ENCODE measurements at places on chromosomes 2 and 18.

DNA sequence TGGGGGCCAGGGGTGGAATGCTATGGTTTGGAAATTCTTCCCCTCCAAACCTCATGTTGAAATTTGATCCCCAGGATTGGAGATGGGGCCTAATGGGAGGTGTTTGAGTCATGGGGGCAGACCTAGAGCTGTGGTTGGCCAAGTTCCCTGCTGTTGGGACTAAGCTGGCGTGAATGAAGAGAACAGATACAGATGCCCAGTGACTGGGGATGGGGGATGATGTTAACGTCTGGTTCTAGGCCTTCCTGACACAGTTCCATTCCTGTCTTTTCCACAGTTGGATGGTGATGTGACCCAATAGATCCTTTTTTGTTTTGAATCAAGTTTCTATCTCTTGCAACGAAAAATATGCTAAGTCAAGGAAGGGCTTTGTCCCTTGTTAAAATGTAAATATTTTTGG lies 23.7 kb downstream of the KLHL23 start:
- DNase-seq: no peak

DNA sequence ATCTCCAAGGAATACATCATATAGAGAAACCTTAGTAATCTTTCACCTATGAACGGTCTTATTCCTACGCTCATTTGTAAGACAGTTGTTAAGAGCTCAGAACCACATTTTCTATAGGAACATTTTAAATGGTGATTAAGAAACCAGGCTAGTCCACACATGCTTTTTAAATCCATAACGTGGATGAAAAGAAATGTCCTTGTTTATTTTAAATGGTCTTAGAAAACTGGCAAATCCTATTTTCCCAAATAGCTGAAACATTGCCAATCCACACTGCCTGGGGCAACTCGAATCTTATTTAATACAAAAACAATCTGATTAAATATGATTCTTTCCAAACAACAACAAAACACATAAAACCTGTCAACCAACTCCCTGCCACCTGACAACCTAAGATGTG lies 23.7 kb downstream of the METTL8 start:
- no peak for DNase-seq

DNA sequence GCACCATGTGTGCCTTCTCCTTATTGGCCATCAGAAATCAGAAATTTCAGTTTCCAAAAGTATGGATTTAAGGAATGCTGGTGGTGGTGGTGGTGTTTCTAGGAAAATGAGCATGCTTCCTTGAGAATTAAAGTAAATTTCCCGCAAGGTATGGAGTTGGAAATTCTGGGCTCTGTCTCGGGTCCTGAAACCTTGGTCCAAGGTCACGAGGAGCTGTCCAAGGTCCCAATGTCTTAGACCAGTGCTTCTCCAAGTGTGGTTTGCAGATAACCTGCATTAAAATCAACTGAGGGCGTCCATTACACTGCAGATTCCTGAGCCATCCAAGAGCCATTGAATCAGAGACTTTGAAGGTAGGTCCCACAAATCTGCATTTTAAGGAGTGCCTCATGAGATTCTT lies 210.9 kb upstream of the PKDCC start:
- DNase-seq: peak; percentile 34

- no peak for DNase-seq
Measured at GRCh38 chr2:32904074-32904473, 42.7 kb upstream of the LTBP1 start.

DNA sequence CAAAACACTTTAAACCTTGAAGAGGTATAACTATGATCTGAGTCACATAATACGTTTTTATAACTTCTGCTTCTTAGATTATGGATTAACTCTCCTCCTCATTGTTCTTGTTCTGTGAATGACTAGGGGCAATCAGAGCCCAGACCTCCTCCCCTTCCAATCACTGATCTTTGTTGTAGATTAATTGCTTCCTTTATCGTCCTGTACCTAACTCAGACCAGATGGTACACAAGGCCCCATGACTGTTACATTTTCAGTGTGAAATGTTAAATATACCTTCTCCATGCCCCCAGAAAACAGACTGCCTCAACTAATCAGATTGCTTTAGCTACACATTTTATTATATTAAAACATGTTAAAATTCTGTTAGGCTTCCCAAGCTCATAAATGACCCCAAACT lies 211.7 kb downstream of the RNF152 start:
- no peak for DNase-seq

DNA sequence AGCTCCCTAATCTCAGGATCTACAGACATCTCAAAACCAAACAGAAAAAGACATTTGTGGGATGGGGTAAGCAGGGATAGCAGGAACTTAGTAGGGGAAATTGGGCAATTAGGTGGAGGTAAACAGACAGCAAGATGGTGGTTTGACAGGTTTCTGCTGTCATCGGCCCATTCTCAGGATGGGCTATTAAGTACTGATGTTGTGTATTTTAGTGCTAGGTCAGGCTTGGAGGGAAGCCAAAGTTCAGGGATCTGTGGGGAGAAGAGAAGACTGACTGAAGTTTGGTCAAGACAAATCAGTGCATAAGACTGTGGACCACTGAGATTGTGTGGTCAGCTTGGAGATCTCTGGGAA lies 96.8 kb upstream of the THUMPD2 start:
- no peak for DNase-seq

DNA sequence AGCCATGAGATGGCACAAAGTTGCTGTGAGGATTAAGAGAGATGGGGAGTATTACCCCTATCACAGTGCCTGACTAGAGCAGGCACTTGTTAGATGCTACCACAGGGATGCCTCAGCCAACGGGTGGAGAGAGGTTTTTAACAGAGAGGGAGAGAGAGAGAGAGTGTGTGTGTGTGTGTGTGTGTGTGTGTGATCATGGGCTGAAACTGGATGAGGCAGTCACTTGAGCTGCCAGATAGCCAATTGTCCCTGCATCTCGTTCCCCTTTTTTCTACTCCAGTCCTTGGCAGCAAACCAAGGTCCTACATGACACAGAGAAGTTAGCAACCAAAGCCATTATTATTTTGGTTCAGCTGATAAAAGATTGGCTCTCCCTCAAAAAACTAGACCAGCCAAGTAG lies 3.0 kb downstream of the CD8A start:
- no peak for DNase-seq

GRCh38 chr2:24272907-24273306 lies 87.4 kb downstream of the ITSN2 start:
- no peak for DNase-seq

- no peak for DNase-seq
Measured at GRCh38 chr2:98852932-98853331, 83.1 kb downstream of the CRACDL start.

- DNase-seq: no peak
Measured at GRCh38 chr2:68388772-68389171, 23.7 kb downstream of the PLEK start.

DNA sequence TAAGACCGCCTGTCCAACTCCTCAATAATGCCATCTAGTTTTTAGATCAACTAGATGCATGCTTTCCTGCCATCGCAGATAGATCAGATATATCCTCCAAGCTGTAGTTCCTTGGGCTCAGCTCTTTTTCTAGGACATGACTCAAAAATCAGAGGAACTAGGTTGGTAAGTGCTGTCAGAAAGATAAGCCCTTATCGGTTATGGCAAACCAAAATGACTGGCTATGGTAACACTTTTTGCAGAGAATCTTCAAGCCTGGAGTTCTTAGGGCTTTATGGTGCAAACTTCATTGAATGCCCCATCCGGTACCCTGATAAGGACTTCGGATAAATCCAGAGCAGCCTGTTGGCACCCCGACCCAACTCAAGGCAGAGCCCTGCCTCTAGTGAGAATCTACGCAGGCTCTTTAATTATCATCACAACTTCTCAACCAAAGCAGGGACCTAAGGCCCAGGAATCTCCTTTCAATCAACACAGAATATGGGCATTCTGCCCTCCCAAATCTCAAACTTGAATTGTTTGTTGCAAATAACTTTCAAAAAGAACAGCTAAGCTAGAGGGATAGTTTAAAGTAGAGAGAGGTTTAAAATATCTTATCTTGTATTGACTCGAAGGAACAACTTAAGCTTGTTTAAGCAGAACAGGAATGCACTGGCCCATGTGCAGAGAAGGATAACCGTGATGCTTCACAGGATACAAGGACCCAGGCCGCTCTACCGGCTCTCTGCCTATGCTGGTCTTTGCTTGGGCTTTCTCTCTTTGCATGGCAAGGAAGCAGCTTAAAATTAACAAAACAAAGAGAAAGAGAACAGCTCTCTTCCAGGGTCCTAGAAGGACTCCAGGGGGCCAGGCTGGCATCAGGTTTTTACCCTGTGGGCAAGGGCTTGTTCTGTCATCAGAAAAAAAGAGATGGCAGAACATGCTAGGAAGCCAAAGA lies 3.4 kb upstream of the CYP1B1 start:
- DNase-seq: no peak

DNA sequence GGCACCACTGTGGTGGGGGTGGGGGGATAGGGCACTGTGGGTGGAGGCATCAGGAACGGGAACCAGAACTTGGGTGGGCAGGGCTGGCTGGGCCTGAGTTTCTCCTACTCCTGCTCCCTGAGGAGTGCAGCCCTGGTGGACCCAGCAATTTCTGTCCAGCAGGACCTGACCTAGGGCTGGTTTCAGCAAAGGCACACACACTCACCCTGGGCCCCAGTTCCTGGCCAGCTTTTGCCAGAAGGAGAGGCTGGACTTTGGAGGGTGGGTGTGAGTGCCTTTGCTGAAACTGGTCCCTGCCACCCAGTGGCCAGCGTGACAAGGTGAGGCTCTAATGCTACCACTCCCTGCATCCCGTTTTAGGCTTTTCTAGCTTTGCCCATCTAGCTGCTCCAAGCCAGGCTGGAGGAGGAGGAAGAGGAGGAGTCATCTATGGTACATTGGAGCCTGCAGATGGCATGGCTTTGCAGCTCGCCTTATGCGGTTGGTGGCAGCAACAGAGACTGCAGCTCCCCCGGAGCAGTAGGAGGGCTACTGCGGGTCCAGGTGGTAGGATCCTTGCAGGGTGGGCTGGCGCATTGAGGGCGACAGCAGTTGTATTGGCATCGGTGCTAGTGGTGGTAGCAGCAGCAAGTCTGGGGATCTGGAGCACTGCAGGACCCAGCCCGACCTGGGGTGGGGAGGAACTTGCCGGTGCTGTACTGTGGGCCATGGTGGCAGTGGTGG lies 40.4 kb upstream of the IMP4 start:
- no peak for DNase-seq

DNA sequence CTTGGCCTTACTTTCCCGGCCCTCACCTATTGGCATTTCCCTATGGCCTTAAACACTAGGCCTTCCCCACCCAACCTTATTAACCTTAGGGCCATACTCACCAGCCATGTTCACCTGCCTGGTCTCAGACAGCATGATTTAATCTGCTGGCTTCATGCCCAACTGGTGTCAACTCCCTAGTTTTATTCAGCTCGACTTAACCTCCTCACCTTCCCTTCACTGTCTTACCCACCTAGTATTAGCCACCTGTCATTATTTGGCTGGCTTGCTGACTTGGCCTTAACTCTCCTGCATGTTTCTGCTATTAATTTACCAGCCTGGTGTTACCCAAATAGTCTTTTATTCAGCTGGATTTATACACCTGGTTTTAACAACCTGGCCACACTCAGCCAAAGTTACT lies 136.0 kb upstream of the ZSWIM2 start:
- DNase-seq: no peak

DNA sequence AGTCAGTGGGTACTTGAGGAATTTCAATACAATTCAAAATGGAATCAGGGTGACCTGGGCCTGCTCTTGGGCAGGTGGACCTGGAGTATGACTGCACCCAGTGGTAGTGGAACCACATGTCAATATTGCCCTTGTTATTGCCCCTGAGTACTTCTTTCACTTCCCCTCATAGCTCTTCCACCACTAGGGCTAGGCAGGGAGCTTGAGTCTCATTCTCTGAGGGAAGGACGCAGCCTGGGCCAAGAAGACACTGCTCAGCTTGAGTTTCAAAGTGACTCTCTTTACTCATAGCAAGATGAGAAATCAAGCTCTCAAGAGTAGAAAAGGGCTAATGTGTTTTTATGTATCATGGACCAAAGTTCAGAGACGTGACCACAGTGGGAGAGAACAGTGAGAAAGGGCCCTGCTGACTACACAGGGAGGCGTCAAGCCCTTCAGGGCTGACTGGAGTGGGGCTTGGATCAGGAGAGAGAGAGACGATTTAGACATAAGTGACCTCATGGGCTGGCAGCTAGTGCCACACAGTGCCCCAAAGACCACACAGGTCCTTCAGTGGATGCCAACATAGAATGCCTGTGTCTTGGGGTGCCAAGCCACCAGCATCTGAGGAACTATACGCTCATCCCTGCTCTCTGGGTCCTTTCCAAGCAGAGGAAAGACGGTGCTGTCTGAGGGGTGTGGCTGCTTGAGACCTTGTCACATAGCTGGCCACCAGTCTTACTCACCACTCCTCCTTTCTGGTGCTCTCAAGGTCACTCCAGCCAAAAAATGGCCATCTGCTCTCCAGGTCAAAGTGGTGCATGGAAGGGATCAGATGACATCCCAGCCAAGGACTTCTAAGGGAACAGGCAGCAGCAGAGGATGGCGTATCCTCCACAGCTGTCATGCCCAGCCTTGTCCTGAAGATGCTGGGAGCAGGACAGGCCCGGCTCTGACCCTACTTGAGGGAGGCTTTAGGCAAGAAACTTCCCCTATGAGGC lies 13.0 kb downstream of the PTMA start:
- DNase-seq: no peak

All from brain microvascular endothelial cell (primary cell).